ENCODE measurements at places on chromosomes 5 and 9.
A peak's percentile ranks its signal among the peaks of the same experiment; 100 is the strongest.

DNA sequence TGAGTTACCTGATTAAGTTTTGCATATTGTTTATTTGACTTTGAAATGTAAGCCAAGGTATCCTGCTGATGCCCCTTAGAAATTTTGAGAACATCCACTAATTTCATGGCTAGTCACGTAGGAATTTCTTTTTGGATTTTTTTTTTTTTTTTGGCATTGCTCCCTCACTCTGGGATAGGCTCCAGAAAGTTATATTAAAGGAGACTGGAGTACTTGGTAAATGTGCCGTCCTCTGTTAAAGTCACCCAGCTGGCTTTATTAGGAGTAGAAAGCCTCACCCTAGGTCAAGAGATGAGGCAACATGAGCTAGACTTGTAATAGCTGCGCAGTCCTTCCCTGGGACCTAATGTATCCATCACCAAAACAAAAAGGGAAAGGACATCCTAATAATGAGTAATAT lies 3.1 kb downstream of the KCTD16 start:
- no peak for DNase-seq

GRCh38 chr5:113070901-113071300 lies 94.3 kb downstream of the DCP2 start:
- DNase-seq, result no peak

GRCh38 chr9:37273595-37273994 lies 148.9 kb upstream of the GRHPR start:
- DNase-seq, result no peak

- no peak for DNase-seq
Measured at GRCh38 chr5:2191972-2192371, 309.2 kb upstream of the IRX4 start.

DNA sequence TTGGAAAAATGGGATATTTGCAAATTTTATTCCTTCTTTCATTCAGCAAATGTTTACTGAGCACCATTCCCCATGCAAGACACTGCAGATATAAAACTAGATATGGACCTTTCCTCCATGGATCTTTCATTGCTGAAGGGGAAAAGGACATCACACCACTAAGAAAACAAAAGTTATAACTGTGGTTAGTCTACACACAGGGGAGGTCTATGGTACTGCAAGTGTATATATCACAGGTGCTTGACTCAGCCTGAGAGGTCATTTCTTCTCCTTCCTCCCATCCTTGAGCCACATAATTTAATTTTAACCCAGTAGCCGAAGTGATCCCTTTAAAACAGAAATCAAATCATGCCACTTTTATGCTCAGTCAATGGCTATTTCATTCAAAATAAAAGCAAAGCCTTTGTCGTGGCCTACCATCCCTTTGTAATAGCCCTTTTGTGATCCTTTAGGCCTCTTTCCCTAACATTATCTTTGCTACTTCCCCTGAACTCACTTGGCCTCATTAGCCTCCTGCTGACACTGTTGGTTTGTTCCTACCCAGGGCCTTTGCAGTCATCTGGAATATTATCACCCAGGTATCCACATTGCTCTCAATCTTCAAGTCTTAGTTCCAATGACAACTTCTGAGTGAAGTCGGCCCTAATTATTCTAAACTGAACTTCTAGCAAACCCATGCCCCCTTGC lies 213.2 kb downstream of the GABRB2 start:
- no peak for DNase-seq

GRCh38 chr9:135821733-135822373 lies 85.5 kb downstream of the CAMSAP1 start:
- DNase-seq, result no peak

DNA sequence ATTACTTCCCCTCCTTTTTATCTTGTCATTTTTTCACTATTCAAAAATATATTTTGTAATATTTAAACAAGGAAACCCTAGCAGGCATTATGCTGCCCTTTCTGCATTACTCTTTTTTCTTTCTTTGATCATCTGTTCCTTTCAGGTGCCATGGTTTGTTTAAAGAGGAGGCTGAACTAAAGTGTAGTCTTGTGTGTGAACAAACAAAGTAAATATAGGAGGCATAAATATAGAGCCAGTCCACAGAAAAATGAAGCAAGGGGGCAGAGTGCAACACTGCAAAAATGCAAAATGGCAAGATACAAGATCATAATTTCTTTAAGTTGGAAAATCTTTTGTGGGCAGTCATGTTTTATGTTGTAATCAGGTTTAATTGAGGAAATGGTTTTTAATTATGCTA lies 947.3 kb upstream of the COX7C start:
- DNase-seq, result no peak

DNA sequence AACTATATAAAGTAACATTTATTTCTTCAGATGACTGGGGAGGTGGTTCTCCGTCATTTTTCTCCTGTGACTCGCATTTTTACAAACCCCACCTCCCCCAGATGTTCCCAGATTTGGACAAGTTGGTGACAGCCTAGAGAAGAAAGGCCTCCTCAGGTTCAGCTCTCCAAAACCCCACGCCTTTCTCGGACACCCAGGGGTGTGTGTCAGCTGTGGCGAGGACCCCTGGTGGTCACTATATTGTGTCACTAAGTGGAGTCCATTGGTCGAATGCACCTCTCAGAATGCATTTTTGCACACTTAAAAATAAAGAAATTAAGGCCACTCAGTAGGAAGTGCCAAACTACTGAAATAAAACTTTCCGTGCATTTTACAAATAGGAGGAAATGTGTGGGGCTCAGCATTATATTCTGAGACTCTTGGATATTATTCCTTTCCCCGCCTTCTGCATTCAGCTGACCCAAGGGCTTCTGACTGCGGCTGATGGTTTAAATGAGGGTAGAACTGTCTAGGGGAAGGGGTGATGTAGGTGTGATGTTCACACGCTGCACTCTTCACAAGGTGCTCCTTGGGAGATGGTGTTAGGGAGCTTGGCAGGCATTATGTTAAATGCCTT lies 47.6 kb downstream of the ACO1 start:
- DNase-seq, result peak; percentile 66

DNA sequence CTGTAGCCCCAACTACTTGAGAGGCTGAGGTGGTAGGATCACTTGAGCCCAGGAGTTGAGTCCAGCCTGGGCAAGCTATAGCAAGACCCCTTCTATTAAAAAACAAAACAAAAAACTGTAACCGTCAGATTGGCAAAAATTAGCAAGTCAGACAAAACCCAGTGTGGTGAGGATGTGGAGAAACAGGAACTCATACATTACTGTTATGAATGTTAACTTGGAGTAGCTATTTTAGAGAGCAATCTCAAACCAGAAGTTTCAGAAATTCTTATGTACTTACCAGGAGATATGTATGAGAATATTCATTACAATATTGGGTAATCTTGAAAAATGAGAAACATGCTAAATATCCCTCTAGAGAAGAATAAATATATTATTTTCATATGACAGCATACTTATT lies 120.3 kb downstream of the INVS start:
- no peak for DNase-seq

DNA sequence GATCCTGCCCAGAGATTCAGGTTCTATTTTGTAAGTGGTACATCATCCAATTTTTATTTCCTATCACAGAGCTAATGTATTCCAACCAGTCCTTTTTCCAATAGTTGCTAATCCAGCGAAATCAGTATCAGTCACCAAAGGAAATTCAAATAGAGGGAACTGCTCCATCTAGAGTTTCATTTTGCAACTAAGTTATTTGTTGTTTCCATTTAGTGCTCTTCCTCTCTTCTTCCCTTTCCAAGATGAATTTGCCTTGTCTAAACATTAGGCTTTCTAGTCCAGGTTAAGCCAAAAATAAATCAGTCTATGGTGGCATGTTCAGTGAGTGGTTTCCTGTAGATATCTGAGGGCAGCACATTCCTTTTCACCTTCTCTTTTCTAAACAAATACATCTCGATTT lies 79.8 kb upstream of the SPATA31D4 start:
- no peak for DNase-seq

- no peak for DNase-seq
Measured at GRCh38 chr9:1977026-1977425, 38.1 kb upstream of the SMARCA2 start.

- no peak for DNase-seq
Measured at GRCh38 chr9:97706246-97706645, 9.1 kb upstream of the XPA start.

- no peak for DNase-seq
Measured at GRCh38 chr9:78930281-78930680, 633.4 kb downstream of the PSAT1 start.

DNA sequence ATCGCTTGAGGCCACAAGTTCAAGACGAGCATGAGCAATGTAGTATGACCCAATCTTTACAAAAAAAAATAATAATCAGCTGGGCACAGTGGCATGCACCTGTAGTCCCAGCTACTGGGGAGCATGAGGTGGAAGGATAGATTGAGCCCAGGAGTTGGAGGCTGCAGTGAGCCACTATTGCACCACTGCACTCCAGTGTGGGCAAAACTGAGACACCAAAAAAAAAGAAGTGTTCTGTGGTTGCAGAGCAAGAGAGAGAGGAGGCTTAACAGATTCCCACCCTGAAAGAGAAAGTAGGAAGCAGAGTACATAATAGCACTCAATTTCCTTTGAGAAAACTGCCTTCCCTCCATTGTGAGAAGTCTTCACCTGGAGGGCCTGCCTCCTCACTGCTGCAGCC lies 52.6 kb downstream of the ALDH7A1 start:
- DNase-seq, result no peak

DNA sequence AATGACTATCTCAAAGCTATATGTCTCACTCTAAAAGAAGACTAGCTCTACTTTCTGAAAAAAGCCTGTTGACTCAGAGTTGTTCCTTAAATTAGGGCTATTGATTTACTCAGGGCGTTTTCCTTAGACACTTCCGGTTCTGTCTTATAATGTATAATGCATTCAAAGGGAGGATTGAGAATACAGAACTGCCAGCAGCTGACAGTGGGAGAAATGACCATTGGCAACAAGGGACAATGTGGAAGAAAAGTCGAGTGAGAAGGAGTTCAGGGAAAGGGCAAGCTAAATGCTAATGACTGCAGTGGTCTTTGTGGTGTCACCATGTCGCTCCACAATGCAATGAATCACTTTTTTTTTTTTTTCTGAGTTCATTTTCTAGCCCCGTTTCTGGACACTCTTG lies 65.7 kb upstream of the ANKH start:
- no peak for DNase-seq

- peak; percentile 56 for DNase-seq
Measured at GRCh38 chr9:122158202-122158601, 1.4 kb downstream of the NDUFA8 start.

- DNase-seq, result no peak
Measured at GRCh38 chr5:59420596-59420995, 472.9 kb downstream of the PDE4D start.

DNA sequence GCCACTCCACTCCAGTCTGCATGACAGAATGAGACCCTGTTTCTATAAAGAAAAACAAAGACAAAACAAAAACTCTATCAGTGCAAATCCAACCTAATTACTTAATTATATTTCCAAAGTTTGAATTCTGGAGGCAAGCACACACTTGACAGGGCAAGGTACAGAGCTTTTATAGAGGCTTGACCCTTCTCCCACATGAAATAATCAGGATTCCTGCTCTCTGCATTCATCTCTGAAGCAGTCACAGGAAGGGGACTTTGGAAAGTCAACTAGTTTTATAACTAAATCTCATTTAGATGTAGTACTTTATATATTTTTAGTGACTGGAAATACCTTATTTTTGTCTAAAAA lies 91.9 kb upstream of the CHD1 start:
- DNase-seq, result no peak

DNA sequence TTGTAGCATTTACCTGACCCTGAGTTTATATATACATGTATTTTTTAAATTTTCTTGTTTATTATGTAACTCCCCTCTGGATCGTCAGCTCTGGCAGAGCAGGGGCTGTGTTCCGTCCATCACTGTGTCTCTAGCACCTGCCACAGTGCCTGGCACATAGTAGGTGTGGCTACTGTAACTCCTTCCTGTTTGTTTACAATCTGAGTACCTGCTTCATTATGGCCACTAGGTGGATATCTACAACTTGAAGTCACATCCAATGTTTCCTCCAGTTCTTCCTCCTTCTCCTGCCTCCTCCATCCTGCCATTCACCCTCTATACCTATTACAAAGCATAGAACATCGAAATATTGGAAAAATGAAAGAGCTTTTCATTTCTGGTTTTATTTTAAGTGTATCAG lies 14.2 kb upstream of the PPP1R2B start:
- no peak for DNase-seq

DNA sequence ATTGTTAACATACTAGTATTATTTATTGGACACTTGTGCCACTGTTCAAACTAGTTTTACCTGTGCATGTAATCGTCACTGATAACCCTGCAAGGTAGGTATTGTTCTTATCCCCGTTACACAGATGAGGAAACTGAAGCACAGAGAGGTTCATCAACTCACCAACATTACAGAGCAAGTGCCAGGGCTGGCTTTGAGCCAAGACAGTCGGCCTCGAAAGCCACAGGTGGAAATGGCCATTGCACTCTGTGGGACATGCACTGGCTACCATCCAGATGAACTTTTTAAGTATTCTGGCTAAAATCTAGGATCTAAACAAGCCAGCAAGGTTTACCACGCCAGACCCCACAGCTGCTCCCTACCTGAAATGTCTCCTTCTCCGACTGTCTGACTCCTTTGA lies 57.9 kb downstream of the TEX10 start:
- no peak for DNase-seq
